ENCODE measurements at places on chromosomes 13 and 19.

DNA sequence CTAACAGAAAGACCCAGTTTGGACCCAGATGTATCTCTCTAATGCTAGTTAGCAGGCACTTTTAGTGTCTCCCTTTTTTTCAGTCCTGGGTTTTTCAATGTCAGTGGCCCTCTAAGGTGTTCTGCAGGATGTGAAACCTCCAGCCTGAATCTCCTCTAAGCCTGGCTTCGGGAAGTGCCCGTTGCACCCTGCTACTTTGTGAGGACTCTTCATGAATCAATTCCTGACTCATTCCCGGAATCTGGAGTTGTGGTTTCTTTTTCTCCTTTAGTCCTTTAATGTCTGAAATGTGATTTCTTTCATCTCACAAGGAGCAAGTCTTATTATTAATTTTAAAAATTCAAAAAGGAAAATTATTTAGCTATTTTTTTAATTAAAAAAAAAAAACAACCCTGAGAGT, 116.0 kb downstream of the ZNF536 start:
- DNase-seq = no peak

DNA sequence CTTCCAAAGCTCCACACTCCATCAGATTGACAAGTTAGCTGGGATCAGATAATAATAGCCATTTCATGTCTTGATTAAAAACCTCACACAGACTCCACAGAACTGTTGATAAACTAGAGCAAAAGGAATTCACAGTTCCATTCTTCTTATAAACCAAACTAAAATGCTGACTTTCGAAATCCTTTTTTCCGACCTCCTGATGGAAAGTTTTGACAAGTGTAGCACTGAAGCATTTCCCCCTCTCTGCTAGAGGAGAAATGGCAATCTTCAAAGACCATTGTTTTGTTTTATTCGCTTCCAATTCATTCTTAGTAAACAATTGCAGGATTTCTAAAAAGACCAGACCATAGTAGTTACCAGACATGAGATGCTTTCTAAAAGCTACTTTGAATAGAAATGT, 58.8 kb downstream of the COL4A2 start:
- no peak for DNase-seq

- no peak for DNase-seq
Observed at GRCh38 chr19:55676383-55676782, 1.4 kb downstream of the EPN1 start.

GRCh38 chr19:49217382-49217781, 59.8 kb downstream of the TRPM4 start:
- DNase-seq = no peak

DNA sequence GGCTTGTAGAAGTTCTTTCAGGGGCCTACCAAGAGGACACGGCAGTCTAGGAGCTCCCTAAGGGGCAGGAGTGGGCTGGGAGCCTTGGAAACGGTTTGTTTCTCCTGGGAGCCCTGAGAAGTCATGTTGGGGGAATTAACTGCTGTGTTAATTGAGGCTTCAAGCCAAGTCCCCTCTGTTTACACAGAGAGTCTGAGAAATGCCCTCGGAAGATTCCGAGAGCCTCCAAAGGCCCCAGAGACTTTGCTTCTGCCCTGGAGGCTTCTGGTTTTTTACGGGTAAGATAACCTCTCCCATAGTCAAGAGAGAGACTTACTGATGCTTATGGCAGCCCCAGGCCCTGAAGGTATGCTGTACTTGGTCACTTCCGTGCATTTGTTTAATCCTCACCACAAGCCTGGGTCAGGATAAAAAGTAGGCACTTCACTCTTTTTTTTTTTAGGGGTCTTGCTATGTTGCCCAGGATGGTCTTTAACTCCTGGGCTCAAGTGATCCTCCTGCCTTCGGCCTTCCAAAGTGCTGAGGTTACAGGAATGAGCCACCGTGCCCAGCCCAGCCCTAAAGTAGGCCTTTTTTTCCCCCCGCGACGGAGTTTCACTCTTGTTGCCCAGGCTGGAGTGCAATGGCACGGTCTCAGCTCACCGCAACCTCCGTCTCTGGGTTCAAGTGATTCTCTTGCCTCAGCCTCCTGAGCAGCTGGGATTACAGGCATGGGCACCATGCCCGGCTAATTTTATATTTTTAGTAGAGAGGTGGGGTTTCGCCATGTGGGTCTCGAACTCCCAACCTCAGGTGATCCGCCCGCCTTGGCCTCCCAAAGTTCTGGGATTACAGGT, 15.2 kb downstream of the IER2 start:
- no peak for DNase-seq

- peak; percentile 31 for DNase-seq
Observed at GRCh38 chr13:19860884-19861655, 2.4 kb downstream of the ZMYM5 start.

DNA sequence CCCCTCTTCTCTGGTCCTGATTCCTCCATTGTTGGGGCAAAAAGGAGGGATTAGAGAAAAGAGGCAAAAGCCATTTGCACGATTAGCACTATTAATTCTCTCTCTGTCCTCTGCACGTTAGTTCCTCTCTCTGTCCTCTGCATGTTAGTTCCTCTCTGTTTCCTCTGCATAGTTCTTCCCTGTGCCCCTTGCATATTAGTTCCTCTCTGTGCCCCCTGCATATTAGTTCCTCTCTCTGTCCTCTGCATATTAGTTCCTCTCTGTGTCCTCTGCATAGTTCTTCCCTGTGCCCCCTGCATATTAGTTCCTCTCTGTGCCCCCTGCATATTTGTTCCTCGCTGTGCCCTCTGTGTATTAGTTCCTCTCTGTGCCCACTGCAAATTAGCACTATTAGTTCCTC, 847.2 kb upstream of the GPC6 start:
- no peak for DNase-seq

- DNase-seq = peak; percentile 59
Observed at GRCh38 chr19:35755550-35756376, 1.1 kb downstream of the HSPB6 start.

DNA sequence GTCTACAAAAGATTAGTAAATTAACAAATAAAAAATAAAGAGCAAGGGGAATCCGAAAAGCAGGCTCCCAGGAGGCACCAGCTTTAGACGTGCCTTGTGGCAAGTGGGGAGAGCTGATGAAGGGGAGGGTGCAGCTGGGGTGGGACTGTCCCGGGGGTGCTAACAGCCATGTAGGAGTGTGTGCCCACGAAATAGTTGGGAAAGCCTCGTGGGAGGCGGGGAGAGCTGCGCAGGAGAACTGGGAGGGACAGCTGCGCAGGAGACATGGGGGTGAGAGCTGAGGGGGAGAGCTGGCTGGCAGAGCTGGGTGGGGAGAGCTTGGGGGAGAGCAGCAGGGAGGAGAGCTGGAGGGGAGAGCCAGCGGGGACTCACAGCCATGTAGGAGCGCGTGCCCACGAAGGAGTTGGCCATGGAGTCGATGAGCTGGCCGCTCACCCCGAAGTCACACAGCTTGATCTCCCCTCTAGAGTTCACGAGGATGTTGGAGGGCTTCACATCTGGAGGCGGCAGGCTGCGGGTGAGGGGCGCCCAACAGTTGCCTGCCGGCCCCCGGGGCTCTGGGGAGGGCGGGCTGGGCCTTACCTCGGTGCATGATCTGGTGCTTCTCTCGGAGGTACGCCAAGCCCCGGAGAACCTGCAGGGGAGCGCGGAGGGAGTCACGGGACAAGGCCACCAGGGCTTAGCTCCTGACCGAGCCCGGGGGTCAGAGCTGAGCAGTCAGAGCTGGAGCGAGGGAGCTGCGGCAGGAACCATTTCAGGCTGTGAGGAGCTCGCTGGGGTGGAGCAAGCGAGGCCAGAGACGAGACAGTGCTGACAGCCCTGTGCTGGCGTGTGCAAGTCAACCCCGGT, 23.1 kb downstream of the MAP2K2 start:
- DNase-seq = no peak

- no peak for DNase-seq
Observed at GRCh38 chr13:34506796-34507195, 435.3 kb upstream of the NBEA start.

DNA sequence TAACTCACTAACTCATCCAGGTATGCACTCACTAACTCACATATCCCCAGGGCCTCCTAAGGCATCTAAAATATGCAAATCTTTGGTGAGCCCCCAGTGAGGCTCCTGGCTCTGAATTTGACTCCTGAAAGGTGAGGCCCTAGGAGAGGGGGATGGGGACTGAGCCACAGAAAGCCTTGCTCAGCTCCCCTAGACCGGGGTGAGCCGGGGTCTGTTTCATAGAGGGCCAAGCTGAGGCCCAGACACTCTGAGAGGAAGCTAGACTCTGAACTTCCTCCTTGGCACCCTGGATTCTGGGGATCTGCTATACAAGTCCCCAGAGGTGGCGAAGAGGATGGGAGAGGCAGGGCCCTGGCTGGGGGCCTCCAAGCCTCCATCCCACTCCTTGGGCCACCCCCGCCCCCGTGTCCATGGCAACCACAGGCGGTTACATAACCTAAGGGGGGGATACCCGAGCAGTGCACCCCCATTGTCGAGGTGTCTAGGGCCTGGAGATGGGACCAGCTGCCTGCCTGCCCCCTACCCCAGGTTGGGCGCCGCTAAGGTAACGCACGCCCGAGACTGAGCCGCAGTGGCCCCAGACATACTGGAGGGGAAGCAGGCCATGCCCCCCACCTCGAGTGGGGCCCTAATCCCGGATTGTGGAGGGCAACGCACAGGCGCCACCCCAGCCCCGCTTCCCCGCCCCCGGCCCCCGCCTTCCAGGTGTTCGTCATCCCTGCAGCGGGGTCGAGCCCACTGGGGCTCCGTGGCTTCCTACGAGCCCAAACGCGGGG, 646 bp downstream of the ABHD8 start:
- no peak for DNase-seq

All from stimulated activated CD8-positive, alpha-beta memory T cell treated with anti-CD3 and anti-CD28 coated beads, Interleukin-4, amount 100 ng/mL, for 48 hours (primary cell).